Small intestine (tissue), 16 donors: ENCODE measurements at places on chromosomes 12 and 14. TPM values are rescaled to one million over a fixed set of nuclear protein-coding genes. Genes with fewer than 3 reads are reported as not detected.

Gene OAS2
- 7.7 TPM for polyA plus RNA-seq

- no peak overlapping the region for H3K4me3 ChIP-seq
- H3K27me3 ChIP-seq = no peaks in the 10 kb centered on the region
- H3K36me3 ChIP-seq = no peaks in the 10 kb centered on the region
Measured at GRCh38 chr12:43126652-43127375, 425.2 kb downstream of the ADAMTS20 start.

Gene C12orf56
- 0.04 TPM for polyA plus RNA-seq

Gene LRIG3
- 3.6 TPM for polyA plus RNA-seq

DNA sequence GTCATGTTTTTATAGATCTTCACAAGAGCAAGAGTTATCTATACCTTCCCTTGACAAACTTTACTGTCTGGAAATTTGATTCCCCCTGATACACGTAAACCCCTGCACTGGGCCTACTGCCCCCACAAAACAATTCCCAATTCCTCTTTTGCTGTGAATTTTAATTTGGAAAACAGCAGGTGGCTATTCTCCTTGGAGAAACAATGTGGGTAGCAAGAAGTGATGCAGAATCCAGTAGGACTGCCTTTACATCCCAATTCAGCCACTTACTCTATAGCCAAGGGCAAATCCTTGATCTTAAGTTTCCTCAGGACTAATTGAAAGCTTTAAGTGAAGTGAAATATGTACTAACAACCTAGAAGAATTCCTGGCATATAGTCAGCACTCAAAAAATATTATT, 129.3 kb downstream of the ACSS3 start:
- H3K27ac ChIP-seq = no peak overlapping the region
- no peak overlapping the region for H3K4me3 ChIP-seq
- DNase-seq = no peak
- H3K27me3 ChIP-seq = no peaks in the 10 kb centered on the region

Gene SPTSSA
- 30.5 TPM for polyA plus RNA-seq

GRCh38 chr14:95315579-95315978, 4.1 kb downstream of the CLMN start:
- peaks cover 1% of the 10 kb centered on the region for H3K36me3 ChIP-seq
- no peak for DNase-seq
- no peak overlapping the region for H3K27ac ChIP-seq
- peaks cover 31% of the 10 kb centered on the region for H3K4me1 ChIP-seq
- H3K4me3 ChIP-seq = no peak overlapping the region

- H3K27ac ChIP-seq = no peak overlapping the region
- no peaks in the 10 kb centered on the region for H3K4me1 ChIP-seq
- H3K4me3 ChIP-seq = no peak overlapping the region
- H3K27me3 ChIP-seq = no peaks in the 10 kb centered on the region
- no peaks in the 10 kb centered on the region for H3K36me3 ChIP-seq
Measured at GRCh38 chr12:51345681-51346080, 798 bp downstream of the CELA1 start.

DNA sequence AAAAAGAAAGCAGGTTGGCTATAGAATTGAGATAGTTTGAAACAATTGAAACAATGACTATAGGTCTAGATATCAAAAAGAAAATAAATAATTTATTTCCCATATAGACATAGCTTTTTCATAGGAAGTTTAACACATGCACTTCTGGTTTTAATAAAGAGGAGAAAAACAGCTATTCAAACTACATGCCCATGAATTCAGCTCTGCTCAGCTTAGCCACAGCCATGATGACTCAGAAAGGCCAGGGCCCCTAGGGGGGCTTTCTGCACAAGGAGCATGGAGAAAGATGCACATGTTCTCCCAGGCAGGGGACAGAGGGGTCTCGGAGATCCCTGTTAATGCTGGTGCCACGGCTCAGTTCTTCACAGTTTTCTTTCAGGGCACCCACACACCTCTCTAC, 114.0 kb downstream of the GALC start:
- H3K27ac ChIP-seq = no peak overlapping the region
- no peak for DNase-seq
- no peaks in the 10 kb centered on the region for H3K36me3 ChIP-seq
- no peaks in the 10 kb centered on the region for H3K4me1 ChIP-seq

Gene COCH
- polyA plus RNA-seq = 0.81 TPM

DNA sequence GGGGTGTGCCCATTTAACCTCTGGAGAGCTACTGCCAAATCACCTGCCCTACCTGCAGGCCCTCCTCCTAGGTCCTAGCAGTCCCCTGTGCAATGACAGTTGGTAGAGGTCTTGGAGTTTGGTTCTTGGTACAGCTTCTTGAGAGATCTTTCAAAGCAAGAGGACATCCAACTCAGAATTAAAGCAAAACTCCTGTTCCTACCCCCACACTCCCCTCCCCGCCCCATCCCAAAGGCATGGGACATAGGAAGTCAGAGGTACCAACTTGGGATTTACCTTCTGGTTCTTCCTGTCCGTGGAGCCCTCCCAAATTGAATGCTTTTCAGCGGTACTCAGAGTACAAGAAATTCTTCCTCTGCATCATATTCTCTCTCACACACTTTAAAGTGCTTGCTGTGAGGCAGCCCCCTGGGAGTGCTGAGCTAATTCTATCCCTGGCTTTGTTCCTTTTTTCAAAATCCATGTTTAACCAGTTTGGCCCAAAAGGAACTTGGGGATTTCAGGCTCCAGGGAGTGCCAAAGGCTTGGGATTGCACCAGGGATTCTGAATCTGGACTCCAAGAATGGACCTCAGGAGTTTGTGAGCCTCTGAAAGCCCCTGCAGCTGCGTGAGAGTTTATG, 40.8 kb downstream of the GALNT16 start:
- no peak overlapping the region for H3K4me3 ChIP-seq
- H3K36me3 ChIP-seq = no peaks in the 10 kb centered on the region
- H3K27me3 ChIP-seq = peaks cover 2% of the 10 kb centered on the region
- DNase-seq = no peak
- H3K4me1 ChIP-seq = no peaks in the 10 kb centered on the region
- H3K27ac ChIP-seq = no peak overlapping the region

DNA sequence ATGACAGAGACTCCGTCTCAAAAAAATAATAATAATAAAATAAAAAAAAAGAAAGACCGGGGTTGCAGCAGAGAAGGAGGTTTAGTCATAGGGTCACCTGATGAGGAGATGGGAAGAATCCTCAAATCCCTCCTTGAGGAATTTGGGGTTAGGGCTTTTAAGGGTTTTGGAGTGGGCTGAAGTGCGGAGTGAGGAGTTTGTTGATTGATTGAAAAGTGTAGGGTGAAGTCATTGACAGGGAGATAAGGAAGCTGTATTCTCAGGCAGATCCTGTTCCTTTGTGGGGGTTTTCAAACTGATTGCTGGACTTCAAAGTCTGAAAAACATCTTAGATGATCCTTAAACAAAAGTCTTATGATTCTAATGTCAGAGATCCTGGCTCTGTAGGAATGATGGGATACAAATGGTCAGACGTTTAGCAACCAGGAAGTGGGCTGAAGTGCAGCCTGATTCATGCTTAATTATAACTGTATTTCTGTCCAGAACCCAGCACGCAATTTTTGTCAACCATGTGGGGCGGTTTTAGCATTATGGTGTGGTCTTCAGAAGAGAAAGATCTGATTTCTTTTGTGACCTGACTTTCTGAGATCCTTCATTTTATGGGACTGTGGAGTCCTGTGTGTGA, 16.0 kb downstream of the FNTB start:
- no peaks in the 10 kb centered on the region for H3K27me3 ChIP-seq
- DNase-seq = no peak
- peaks cover 2% of the 10 kb centered on the region for H3K4me1 ChIP-seq
- H3K4me3 ChIP-seq = no peak overlapping the region
- H3K36me3 ChIP-seq = peaks cover 13% of the 10 kb centered on the region
- no peak overlapping the region for H3K27ac ChIP-seq

GRCh38 chr12:29110506-29111442, 38.3 kb upstream of the FAR2 start:
- no peak overlapping the region for H3K27ac ChIP-seq
- no peak for DNase-seq
- no peak overlapping the region for H3K4me3 ChIP-seq
- H3K27me3 ChIP-seq = no peaks in the 10 kb centered on the region
- no peaks in the 10 kb centered on the region for H3K36me3 ChIP-seq

DNA sequence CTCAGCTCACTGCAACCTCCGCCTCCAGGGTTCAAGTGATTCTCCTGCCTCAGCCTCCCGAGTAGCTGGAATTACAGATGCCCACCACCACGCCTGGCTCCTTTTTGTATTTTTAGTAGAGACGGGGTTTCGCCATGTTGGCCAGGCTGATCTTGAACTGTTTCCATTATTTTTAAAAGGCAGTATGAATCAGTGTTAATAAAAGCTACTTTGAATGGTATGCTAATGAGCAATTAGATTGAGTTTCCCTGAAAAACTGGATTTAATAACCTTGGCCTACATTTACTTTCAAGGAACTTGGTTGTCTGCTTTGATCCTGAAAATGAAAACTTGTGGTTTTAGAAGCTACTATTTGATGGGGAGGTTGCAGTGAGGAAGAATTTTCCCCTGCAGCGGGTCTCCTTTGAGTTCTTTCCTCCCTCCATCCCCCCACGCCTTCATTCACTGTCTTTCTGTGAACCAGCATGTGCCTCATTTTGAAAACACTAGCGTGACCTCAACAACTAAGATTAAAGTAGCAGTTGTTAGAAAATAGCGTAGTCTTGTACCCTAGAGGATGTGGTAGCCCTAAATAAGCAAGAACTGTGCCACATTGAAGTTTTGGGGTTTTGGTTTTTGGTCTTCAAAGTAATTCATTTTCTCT, 17.8 kb upstream of the RPS6KA5 start:
- H3K27ac ChIP-seq = no peak overlapping the region
- no peak for DNase-seq
- H3K36me3 ChIP-seq = no peaks in the 10 kb centered on the region
- H3K4me3 ChIP-seq = no peak overlapping the region
- H3K27me3 ChIP-seq = no peaks in the 10 kb centered on the region
- H3K4me1 ChIP-seq = no peaks in the 10 kb centered on the region

DNA sequence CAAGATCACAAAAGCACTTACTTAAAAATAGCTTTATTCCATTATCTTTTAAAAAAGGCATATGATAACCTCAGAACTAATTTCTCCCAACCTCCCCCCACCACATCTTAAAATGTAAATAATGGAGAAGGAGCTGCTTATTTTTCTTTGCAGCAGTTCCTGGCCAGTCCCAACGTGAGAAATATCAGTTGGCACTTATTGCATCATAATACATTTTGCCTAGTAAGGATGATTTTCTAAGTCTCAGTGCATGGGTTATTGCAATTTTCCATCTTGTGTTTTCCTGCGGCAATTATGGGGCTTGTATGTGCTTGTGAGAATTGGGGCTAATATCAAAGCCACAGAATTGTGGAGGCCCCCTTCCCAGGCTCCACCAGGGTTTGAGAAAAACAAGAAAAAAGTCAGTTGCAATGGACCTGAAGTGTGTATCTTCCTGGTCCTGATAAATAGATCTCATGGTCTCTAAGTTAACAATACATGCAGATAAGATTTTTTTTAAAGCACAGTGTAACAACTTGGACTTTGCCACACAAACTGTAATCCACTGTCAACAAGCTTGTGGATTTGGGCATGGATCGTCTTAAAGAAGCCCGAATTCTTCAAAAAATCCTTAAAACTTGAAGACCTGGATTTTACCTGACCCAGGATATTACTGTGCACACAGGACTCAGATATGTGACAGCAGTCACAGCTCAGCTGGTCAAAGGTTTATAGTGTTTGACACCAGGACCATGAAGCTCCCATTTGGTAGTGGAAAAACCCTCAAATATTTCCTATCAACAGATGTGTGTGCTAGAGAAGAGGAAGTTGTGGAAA, 2.8 kb upstream of the WSB2 start:
- no peaks in the 10 kb centered on the region for H3K36me3 ChIP-seq
- no peak overlapping the region for H3K4me3 ChIP-seq
- DNase-seq = peak; percentile 75
- H3K27ac ChIP-seq = peak overlapping the region; percentile 100
- H3K27me3 ChIP-seq = no peaks in the 10 kb centered on the region

GRCh38 chr12:66877925-66878324, 199.0 kb upstream of the GRIP1 start:
- no peaks in the 10 kb centered on the region for H3K4me1 ChIP-seq
- H3K27ac ChIP-seq = no peak overlapping the region
- no peak overlapping the region for H3K4me3 ChIP-seq
- no peaks in the 10 kb centered on the region for H3K36me3 ChIP-seq
- no peaks in the 10 kb centered on the region for H3K27me3 ChIP-seq

Gene KRT6A
- 6.7 TPM for polyA plus RNA-seq

Gene DAO
- not detected for polyA plus RNA-seq

GRCh38 chr14:86646696-86647690, 1117.0 kb downstream of the FLRT2 start:
- DNase-seq = no peak
- no peaks in the 10 kb centered on the region for H3K36me3 ChIP-seq
- H3K4me3 ChIP-seq = no peak overlapping the region
- H3K27ac ChIP-seq = no peak overlapping the region
- no peaks in the 10 kb centered on the region for H3K27me3 ChIP-seq
- no peaks in the 10 kb centered on the region for H3K4me1 ChIP-seq

GRCh38 chr14:85471156-85471555, 58.8 kb upstream of the FLRT2 start:
- no peaks in the 10 kb centered on the region for H3K27me3 ChIP-seq
- H3K27ac ChIP-seq = no peak overlapping the region
- no peaks in the 10 kb centered on the region for H3K4me1 ChIP-seq
- no peaks in the 10 kb centered on the region for H3K36me3 ChIP-seq

Gene STYX
- 5.7 TPM for polyA plus RNA-seq
